ENCODE measurements at places on chromosomes 2 and 18.
A peak's percentile ranks its signal among the peaks of the same experiment; 100 is the strongest.

DNA sequence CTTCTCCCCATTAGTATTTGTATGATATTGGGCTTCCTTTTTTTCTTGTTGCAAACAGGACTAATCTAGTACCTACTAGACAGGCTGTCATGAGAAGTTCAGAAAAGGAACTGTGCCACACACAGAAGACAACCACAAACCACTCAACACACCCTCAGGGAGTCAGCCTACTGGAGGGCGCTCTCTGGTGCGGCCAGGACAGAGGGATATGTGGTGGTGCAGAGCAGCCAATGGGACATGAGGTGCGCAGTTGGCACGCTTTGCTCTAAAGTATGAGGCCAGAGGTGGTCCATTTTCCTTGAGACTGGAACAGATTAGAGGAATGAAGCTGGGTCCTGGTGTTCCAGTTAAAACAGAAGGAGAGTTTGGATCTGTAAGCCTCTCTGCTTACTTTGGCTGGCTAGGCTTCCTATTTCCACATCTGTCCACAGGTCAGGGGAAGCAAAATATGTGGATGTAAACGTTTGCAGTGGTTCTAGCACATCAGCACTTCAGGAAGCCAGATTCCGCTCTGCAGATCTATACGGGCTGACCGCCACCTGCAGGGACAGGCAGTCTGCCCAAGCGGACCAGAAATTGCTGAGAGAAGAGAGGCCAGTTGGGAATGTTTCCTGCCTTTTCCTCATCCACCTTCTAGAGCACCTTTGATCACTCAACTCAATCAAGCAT is 114.1 kb downstream of the GFPT1 start:
- peak; percentile 13 for DNase-seq

GRCh38 chr2:109129356-109129920 is 433 bp downstream of the SH3RF3 start:
- peak; percentile 34 for DNase-seq

DNA sequence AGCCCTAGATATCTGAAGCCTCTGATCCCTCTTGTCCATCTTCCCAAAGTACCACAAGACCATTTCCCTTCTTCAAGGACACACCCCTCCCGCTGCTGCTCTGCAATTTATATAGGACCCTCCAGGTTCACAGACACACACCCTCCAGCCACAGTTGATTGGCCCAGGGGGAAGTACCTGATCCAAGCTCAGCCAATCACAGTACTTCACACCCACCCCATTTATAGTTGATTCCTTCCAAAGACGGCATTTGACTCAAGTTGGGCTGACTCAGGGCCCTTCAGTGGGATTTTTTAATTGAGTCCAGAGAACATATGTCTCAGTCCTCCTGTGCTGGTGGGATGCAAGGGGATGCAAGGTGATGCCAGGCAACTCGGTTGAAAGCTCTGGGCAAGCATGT is 59.2 kb downstream of the GYPC start:
- DNase-seq: no peak

- DNase-seq: no peak
Observed at GRCh38 chr2:216615298-216616082, 17.7 kb upstream of the IGFBP2 start.

DNA sequence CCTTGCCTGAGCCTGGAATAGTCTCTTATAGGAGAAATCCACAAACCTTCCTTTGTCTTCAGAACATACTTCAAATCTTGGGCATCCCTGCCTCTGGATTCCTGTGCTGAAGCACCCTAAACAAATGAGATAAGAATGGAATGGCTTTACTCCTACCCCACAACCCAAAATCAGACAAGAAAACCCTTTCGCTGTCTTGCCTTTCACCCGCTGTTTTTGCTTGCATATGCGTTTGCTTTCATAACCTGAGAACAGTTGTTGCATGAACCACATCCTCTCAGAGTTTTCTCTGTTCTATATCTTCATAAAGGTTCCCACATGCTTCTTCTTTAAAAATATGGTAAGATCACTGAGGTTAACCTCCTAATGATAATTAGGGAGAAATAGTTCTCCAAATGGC is 132.1 kb upstream of the MAP3K20 start:
- DNase-seq: no peak

- no peak for DNase-seq
Observed at GRCh38 chr2:64045938-64046337, 26.7 kb upstream of the VPS54 start.

DNA sequence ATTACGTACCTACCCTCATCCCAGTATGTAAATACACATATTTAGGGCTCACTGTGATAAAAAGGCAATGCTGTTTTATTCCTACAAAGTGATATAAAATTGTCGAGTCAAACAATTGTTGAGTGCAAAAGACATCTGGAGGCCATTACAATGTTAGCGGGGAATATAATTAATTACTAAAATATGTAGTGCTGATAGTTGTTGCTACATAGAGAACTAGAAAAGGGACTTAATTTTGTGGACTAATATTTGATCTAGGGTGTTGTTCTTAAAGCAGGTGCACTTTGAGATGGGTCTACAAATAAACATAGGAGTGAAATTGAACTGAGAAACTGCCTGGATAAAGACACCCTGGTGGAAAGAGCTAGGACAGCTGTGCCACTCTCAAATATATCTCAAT is 300.1 kb downstream of the NOL4 start:
- DNase-seq: no peak

- DNase-seq: no peak
Observed at GRCh38 chr2:76930056-76930744, 592.0 kb downstream of the LRRTM4 start.

DNA sequence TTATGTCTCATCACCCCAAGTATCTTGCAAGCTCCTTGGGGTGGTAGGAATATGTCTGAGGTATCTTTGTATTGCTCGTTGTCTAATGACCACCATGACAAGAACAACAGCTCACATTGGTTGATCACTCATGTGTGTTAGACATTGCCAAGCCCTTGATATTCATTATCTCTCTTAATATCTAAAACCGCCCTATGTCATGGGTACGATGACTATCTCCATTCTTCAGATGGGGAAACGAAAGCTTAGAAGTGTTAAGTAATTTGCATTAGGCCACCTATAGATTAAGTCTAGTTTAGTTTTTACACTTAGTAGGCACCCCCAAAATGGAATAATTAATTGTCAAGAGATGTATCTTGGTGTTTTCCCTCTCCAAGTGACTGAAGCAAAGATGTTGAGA is 57.0 kb downstream of the ICOS start:
- DNase-seq: no peak

- DNase-seq: no peak
Observed at GRCh38 chr18:6793986-6794385, 64.5 kb downstream of the ARHGAP28 start.

DNA sequence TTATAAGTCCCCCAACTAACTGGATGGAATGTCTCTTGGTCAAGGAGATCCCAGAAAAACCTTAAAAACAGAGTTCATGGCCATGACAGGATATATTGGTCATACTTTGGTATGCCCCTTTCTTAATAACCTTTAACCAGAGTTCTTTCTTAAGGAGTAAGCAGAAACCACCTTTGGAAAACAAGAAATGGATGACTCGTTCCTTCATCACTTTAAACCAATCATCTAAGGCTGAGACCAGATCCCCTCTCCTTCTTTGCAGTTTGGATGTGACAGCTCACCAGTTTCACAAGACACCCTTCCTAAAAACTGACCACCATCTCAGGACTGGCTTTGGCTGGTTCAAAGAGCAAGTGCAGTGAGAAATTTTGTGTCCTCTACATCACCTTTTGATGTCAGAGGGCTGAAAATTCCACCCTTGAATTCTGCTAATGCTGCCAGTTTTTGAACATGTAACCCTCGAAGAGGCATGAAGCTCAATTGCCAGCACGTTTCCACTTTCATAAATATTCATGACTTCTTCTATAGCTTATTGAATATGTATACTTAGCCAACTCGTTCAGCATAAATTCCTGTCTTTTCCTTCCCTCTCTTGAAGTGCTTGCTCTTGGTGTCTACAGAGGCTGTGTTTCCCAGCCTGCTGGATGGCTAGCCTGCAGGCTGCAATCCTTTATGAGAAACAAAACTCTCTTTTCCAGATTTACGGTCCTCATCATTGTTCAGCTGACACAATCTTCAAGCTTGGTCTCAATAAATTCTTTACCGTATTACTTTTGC is 1323.5 kb upstream of the TMEFF2 start:
- DNase-seq: no peak
